ENCODE measurements at places on chromosomes 12 and 14.

- no peak for DNase-seq
These were observed 44.0 kb downstream of the KCNK13 start for GRCh38 chr14:90105756-90106155.

DNA sequence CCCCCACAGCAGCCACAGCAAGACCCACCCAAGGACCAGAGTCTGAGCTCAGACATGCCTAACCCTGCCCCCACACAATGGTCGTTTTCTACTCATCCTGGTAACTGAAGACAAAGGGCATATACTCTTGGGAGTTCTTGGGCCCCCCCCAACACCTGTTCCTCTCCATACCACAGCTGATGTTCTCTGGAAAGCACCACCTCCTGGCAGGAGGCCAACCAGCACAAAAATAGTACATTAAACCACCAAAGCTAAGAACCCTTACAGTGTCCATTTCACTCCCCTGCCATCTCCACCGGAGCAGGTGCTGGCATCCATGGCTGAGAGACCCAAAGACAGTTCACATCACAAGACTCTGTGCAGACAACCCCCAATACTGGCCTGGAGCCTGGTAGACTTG lies 80.6 kb upstream of the DAAM1 start:
- DNase-seq: no peak

DNA sequence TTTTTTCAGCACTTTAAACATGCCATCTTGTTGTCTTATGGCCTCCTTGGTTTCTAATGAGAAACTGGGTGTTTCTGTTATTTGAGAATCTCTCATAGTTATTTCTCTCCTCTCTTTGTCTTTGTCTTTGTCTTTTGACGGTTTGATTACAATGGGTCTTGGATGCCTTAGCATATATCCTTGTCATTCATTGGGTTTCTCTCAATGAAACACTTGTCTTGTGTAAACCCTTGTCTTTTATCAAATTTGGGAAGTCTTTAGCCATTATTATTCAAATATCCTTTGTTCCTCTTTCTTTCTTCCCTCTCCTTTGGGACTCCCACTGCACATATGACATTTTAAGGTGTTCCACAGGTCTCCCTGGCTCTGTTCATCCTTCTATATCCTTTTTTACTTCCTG lies 373.5 kb upstream of the TBX3 start:
- DNase-seq: no peak

DNA sequence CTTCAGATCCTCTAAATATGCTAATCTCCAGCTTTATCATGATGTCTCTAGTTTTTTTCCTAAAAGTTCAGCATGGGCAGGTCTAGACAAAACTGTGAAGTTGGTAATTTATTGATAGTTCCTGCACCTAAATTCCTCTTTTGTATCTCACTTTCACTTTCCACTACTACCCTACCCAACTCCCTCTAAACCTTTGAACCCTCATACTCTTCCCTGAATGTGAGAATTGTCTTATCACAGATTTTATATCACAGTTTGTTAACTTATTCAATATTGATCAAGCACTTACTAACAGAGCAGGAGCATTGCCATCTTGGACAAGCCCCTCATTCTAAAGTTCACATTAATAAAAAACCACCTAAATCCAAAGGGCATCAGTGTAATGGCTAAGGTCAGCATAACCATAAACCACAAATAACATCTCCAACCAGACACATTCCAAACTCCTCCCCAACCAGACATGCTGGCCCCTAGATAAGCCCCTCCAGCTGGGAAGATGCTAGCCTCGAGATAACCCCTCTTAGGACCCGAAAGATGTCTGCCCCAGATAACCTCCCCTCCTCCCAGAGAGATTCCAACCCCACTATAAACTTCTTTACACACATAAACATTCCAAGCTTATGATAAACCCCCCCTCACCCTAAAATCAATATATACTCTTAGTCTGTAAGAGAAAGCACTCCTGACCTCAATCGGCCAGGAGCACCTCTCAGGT lies 78.7 kb downstream of the FSCB start:
- DNase-seq: no peak

DNA sequence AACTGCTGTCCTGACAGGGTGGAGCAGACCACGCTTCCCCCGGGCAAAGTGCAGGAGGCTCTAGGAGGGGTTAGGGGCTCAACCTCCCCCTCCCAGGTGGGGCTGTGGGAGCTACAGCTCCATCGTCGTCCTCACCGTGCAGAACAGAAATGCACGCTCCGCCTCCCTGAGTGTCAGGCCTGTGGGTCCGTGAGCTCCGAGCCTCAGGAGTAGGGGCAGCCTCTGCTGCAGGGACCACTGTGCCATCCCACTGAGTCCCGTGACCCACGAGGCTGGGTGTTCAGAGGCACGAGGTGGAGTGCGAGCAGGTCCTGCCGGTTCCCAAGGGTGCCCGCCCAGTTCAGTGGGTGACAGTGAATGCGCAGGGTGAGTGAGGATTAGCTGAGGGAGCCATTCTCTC lies 48.6 kb downstream of the CACNA1C start:
- no peak for DNase-seq

DNA sequence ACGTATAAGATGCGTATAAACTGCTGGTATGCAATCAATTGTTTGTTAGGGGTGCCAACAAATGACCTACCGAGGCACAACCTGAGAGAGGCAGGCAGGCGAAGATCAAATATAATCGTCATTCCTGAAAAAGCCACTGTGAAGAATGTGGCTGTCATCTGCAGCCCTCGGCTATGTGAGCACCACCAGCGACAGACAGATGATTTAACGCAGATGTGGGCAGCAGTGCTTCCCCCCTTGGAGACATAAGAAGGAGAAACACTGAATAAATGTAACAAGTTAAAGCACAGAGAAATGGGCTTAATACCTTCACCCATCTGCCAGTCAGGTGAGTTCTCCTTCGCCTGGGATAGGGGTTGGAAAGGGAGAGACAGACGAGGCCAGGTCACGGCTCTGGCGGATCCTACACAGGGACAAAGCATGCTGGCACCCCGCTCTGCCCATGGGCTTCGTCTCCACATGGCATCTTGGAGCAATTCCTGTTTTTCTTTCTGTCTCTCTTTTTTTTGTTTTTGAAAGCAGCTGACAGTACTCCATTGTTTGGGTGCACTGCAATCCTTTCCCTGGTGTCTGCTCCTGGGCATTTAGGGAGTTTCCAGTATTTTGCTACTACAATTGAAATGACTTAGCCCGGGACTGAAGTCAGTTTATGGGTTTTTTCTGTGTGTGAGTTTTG lies 28.1 kb downstream of the TNFAIP2 start:
- no peak for DNase-seq

DNA sequence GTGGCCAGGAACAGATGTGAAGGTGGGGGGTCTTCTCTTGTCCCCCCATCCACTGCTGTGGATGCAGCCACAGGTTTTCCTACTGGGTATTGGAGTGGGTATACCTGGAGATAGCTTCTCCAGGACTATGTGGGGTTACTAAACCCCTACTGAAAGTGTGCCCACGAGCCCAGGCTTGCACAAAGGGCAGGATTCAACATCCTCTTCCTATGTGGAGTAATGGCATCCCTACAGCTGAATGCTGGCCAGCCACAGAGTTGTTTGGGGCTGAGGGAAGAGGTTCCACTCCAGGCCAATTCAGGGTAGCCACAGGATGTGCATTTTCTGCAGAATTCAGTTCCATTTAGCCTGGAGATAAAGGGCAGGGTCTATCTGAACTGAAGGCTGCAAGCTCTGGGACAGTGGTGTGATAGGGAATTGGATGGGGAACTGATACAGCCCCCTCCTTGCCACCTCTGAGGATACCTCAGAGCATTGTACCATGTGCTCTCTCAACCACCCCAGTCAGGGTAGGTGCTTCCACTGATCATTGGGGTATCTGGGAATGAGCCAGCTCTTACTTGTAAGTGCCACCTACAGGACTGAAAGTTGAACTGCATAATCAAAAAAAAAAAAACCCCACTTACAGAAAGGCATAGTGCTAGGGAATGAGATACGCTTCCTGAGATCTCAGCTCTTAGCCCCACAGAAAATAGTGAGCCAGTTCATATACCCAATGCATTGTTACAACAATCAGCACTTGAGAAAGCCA lies 187.1 kb downstream of the KITLG start:
- DNase-seq: peak; percentile 45

GRCh38 chr12:113910751-113911272 lies 55.3 kb downstream of the RBM19 start:
- no peak for DNase-seq

DNA sequence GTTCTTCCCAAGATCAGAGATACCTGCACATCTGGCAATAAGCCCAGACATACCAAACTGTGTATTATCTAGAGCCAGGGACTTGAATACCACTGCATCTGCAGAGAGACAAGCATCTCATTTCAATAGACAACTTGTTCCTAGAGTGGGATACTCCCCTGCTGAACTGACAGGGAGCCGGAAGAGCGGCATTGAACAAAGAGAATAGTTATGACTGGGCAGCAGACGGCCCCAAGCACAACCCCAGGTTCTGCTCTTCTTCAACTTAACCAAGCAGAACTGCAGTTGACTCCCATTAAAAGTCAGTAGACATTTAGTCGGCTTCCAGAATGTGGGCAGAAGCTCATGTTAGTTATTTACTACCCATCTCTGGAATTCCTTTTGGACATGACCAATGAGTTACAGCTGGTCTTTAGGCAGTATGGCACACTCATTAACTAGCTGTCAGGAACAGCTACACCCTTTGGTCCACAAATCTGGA lies 112.9 kb downstream of the HMGA2 start:
- DNase-seq: peak; percentile 92

GRCh38 chr12:90020436-90020835 lies 311.8 kb upstream of the ATP2B1 start:
- no peak for DNase-seq

DNA sequence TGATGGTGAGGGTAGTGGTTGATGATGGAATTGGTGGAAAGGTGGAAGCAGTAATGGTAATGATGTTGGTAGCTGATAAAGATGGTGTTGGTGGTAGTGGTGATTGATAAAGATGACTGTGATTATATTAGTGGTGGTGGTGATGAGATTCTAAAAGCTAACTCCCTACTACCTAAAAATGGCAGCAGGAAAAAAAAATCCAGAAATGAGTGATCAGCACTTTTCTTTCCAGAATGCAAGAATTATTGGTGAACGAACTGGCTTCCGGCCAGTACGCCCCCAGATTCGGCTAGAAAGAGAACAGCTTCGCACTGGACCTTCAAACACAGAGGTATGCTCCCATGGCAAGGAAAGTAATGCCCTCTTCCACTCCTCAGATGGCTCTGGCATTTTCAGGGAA lies 19.3 kb downstream of the DAO start:
- no peak for DNase-seq

DNA sequence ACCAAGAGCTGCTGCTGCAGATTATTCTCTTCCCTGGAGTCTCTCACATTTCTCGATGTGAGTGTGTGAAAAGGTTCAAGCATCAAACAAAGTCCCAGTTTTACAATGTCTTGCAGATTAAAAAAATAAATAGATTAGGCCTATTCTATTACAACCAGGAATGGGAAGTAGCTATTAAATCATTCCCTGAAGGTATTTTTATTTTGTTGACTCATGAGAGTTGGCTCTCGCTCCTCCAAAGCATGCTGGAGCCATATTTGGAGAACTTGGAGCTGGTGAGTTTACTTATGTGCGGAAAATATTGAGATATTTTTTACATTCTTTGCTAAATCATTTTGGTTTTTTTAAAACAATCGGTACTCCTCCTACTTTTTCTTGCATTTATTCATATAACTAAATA lies 572.3 kb downstream of the ETNK1 start:
- DNase-seq: peak; percentile 32

GRCh38 chr12:40635141-40635731 lies 57.0 kb upstream of the CNTN1 start:
- no peak for DNase-seq

DNA sequence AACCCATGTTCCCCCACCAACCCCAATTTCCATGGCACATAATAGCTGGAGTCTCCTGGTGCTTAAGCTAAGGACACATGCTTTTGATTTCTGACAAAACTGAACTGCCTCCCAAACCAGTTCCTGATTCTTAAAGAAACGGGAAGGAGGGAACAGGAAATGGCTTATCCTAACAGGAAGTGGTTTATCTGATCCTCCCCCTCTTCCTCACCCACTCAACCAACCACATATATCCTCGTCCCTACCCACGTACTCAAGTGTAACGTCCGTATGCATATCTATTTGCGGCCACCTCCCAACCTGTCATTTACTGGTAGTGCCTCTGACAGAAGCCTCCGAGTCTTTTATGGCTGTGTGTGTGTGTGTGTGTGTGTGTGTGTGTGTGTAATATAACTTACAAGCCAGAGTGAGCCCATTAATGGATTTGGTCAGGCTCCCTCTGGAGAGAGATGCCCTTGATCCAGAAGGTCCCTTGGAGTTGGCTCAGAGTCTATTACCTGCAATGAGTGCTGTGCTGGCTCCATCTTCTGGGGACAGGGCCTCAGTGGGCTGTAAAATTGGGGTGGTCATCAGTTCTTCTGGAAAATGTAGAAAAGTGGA lies 7.7 kb downstream of the DAZAP2 start:
- peak; percentile 75 for DNase-seq

DNA sequence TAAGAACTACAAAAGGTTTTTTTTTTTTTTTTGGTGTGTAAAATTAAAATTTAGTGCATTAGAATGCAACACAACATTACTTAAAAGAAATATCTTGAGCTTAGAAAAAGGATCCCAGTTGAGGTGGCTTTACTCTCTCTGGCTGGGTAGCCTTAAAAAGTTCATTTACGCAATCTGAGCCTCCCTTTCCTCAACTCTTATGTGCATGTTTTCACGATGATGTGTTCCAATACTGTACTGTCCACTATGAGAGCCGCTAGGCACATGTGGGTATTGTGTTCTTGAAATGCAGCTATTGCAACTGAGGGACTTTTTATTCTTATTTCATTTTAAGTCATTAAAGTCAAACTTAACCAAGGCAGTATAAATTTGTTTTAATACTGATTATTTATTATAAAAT lies 460.9 kb upstream of the SYT1 start:
- DNase-seq: peak; percentile 25

DNA sequence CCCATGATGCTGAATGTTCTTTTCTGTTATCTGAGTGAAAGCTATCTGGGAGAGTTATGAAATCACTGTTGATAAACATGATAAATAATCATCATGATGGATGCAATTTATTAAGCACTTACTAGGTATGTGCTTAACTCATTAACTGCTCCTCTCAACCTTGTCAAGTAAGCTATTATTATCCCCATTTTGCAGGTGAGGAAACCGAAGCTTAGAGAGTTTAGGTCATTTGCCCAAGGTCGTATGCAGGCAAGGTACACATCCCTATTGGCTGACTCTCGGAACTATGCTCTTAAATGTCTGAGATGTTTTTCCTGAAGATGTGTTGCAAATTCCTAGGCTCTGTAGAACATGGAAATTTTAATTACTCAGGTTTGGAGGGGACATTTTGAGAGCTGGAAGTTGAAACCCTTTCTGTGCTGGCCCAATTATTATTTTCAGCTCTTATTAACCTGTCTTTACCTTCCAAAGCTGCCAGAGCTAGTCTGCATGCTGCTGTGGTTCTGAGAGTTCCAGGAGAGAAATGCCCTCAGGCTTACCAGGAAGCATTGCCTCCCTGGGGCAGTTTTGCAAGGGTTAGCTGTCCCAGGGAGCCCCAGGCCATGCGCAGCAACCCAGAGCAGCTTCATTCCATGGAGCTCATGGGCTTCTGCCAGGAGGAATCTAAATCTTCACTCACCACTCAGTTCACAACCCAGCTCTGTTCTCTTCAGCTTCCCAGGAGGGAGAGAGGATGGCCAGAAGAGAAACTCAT lies 55.6 kb upstream of the OAS1 start:
- no peak for DNase-seq

Data from EH (cell line).